ENCODE measurements at places on chromosomes 7 and 10. TPM values are rescaled to one million over a fixed set of nuclear protein-coding genes. Genes with fewer than 3 reads are reported as not detected.

The COBL gene
- polyA plus RNA-seq = not detected

The SP8 gene
- not detected for polyA plus RNA-seq

The CYP3A5 gene
- polyA plus RNA-seq = 0.41 TPM

The CYP3A7 gene
- not detected for polyA plus RNA-seq

The SLC29A3 gene
- 4.6 TPM for polyA plus RNA-seq

The FAM13C gene
- not detected for polyA plus RNA-seq

The HTR5A gene
- not detected for polyA plus RNA-seq

The MRC1 gene
- not detected for polyA plus RNA-seq

The SUN3 gene
- 1.0 TPM for polyA plus RNA-seq

The PNLIP gene
- not detected for polyA plus RNA-seq

The CCL24 gene
- not detected for polyA plus RNA-seq

The ZCWPW1 gene
- polyA plus RNA-seq = 5.5 TPM

The TBATA gene
- polyA plus RNA-seq = not detected
